ENCODE measurements at places on chromosomes 5 and 9.

DNA sequence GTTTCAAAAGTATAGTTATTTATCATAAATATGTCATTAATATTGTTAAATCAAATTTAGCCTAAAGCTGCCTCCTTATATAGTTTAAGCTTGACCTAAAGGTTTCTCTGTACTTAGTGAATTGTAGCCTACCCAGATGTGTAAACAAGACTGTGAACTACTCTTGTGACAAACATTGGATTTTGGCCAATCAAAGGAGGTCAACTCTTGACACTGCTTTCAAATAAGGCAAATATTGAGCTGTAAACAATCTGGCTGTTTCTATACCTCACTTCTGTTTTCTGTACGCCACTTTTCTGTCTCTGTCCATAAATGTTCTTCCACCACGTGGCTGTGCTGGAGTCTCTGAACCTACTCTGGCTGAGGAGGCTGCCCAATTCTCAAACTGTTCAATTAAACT lies 51.2 kb downstream of the FXN start:
- no peak for DNase-seq

DNA sequence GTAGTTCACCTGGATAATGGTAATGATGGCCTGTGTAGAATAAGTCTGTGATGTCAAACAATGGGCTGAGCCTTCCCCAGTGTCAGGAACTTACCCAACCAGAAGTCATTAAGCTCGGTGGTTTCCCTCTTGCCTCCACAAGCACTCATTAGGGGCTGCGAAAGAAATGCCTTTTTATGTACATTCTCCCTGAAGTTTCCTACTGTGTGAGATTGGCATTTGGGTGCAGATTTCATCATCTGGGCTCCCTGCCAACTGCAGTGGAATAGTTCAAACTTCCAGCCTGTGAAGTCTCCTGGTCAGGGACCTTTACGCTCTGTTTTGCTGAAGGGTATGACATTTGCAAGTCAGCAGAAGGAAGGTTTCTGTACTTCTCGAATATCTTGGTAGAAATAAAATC lies 41.6 kb upstream of the TMEM215 start:
- DNase-seq: no peak

DNA sequence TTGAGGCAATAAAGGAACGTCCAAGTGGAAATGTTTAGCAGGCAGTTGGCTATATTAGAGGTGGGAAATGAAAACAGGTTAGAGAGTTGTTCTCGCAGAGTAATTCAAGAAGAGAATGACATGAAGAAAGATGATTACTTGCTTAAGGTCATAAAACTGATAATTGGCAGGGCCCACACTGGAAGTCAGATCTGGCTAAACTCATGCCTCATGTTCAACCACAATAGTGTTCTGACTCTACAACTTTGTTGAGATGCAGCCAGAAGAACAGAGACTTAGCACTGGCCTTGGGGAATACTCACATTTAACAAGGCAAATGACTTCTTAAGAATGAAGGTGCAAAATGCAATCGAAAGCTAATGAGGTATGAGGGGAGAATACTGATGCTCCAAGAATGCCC lies 27.2 kb upstream of the TNFSF8 start:
- DNase-seq: no peak

DNA sequence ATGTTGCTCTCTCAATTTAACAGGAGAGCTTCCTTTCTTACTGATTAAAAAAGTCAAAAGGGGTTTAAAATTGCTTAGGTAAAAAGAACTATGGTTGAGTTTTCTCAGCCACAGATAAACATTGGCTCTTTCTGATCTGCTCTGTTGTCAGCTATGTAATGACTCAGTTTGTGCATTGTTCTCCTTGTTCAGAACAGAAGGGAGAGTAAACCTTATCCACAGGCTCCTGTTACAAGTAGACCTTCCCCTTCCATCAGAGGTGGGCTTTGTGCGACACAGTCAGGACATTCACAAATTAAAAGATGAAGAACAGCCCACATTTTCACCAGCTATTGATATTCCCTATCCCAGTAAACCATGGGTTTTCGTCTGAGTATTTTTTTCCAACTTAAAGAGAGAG lies 236.3 kb upstream of the SEMA6A start:
- no peak for DNase-seq

- DNase-seq: no peak
Observed at GRCh38 chr9:132401824-132402223, 4.8 kb downstream of the TTF1 start.

GRCh38 chr5:154858972-154859871 lies 795 bp downstream of the CNOT8 start:
- peak; percentile 47 for DNase-seq
